ENCODE measurements at places on chromosomes 12 and 14.
A peak's percentile ranks its signal among the peaks of the same experiment; 100 is the strongest.

- no peak overlapping the region for H3K4me3 ChIP-seq
- no peaks in the 10 kb centered on the region for H3K36me3 ChIP-seq
- H3K27me3 ChIP-seq: no peaks in the 10 kb centered on the region
- peak overlapping the region; percentile 93 for H3K27ac ChIP-seq
- peaks cover 82% of the 10 kb centered on the region for H3K4me1 ChIP-seq
These were observed 29.7 kb downstream of the CCDC85C start for GRCh38 chr14:99574099-99574880.

DNA sequence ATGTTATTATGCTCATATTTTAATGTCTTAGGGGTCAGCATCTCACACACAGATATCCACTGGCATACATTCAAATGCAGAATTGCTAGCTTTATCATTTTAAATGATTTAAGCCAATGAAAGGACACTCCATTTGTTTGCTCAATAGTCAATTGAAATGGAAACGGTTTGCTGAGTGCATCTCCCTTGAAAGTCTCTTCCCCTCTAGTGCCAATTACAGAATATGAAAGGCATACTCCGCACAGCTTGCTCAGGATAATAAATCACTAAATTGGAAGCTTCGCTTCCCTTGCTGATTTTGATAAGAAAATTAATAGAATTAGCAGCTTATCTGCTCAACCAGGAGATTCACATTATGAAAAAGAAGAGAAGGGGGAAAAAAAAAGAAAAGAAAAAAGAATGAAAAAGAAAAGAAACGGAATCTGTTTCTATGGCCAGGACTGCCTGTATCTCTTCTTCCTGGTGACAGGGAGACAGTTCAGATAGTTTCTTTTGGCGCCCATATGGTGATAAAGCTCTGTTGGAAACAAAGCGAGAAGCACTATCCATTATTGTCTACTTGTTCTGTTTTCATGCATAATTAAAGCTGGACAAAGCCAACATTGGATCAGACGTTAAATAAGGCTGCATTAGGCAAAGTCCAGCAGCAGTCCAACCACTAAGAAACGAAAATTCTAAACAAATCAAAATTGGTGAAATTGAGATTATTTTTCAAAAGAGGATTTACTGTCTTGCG is 225.0 kb downstream of the GXYLT1 start:
- DNase-seq: no peak
- no peaks in the 10 kb centered on the region for H3K27me3 ChIP-seq
- no peaks in the 10 kb centered on the region for H3K4me1 ChIP-seq
- H3K36me3 ChIP-seq: no peaks in the 10 kb centered on the region
- no peak overlapping the region for H3K4me3 ChIP-seq

DNA sequence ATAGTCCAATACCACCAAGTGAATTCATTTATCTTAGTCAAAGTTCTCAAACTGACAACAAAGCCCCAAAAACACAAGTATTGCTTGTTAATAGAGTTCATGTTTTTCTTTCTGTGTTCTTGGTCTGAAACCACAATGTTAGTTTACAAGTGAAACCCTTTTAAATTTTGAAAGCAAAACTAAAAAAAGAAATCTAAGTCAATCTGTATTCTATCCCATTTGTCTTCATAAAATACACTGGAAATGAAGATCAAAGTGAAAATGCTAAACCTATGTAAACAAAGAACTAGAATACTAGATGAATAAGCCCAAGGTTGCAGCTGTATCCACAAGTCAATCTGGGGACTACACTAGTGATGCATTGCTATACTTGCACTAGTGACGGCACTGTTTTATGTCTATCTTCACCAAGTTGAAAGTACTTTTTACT is 10.4 kb downstream of the MAP4K5 start:
- DNase-seq: no peak
- H3K27ac ChIP-seq: peak overlapping the region; percentile 50
- no peaks in the 10 kb centered on the region for H3K36me3 ChIP-seq
- H3K4me1 ChIP-seq: no peaks in the 10 kb centered on the region

GRCh38 chr14:23660290-23661226 is 24.4 kb downstream of the DHRS2 start:
- no peak overlapping the region for H3K27ac ChIP-seq
- no peaks in the 10 kb centered on the region for H3K36me3 ChIP-seq
- no peak for DNase-seq
- H3K4me3 ChIP-seq: no peak overlapping the region
- no peaks in the 10 kb centered on the region for H3K27me3 ChIP-seq

DNA sequence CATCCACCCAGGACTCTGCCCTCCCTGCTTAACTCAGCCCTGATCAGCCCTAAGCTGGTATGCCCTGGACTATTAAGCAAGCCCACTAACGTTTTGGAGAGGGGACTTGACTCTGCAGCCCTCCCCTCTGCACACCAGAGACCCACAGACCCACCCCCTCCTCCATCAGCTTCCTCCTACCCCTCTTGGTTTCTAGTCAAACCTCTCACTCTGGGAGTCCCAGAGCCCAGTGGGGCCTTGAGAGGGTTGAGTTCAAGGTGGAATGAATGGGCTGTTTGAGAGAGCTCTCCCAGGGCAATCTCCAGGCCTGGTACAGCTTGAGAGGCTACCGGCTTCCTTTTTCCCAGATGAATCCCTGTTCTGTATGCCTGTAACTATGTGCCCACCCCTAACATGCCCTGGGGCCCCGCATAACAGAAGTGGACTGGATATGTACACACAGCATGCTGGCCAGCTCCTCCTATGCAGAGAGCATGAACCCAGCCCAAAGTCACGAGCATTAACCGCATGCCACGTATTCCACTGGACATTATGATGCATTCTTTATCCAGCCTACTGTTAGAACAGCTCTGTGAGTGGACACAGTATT is 43.6 kb downstream of the IRF2BPL start:
- DNase-seq: no peak
- H3K27ac ChIP-seq: no peak overlapping the region
- H3K27me3 ChIP-seq: no peaks in the 10 kb centered on the region

GRCh38 chr14:33406766-33407165 is 468.1 kb downstream of the NPAS3 start:
- H3K27me3 ChIP-seq: no peaks in the 10 kb centered on the region
- H3K4me3 ChIP-seq: no peak overlapping the region
- no peak overlapping the region for H3K27ac ChIP-seq
- DNase-seq: no peak
- H3K4me1 ChIP-seq: no peaks in the 10 kb centered on the region

DNA sequence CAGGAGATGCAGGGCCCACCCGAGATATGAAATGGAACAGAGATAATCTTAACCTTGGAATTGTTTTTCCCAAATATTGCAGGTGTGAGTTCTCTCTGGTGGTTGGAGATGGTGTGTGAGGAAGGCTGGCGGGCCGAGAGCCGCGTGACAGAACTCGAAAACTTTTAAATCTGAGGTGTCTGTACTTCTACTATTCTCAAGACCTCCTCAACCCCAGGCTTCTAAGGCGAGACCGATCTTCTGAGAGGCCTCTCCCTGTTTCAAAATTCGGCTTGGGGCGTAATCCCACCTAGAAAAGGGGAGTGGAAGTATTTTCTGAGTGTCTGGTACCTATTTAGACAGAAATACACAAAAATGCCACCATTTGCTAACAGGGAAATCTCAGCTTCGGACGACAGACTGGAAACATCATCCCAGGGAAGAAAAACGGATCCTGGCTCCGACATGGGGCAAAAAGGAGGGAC is 611 bp downstream of the SARNP start:
- H3K27ac ChIP-seq: peak overlapping the region; percentile 92
- no peaks in the 10 kb centered on the region for H3K36me3 ChIP-seq
- no peaks in the 10 kb centered on the region for H3K27me3 ChIP-seq
- DNase-seq: no peak
- peaks cover 5% of the 10 kb centered on the region for H3K4me1 ChIP-seq

DNA sequence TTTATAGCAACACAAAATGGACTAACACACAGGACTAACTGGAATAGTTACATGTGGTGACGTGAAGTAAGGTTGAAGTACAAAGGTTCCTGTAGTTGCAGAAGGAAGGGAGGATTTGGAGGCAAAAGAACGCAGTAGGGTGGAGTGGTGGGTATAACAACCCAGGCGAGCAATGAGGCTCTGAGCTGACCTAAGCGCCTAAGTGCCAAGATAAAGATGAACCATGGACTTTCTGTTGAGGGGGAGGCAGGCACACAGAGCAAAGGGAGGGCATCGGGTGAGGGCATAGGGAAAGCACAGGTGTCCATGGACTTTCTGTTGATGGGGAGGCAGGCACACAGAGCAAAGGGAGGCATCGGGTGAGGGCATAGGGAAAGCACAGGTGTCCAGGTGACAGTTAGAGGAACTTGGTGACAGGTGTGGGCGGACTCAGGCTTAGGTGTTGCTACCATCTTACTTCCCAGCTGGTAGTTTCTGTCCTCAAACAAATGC is 15.2 kb downstream of the SCNN1A start:
- H3K27me3 ChIP-seq: no peaks in the 10 kb centered on the region
- peaks cover 7% of the 10 kb centered on the region for H3K4me1 ChIP-seq
- no peak overlapping the region for H3K27ac ChIP-seq
- DNase-seq: no peak
- H3K36me3 ChIP-seq: no peaks in the 10 kb centered on the region

- no peak for DNase-seq
- H3K27me3 ChIP-seq: no peaks in the 10 kb centered on the region
- no peaks in the 10 kb centered on the region for H3K4me1 ChIP-seq
- no peak overlapping the region for H3K27ac ChIP-seq
These were observed 176.6 kb downstream of the NRXN3 start for GRCh38 chr14:78346747-78347146.

GRCh38 chr12:115338566-115339294 is 654.8 kb upstream of the TBX3 start:
- no peaks in the 10 kb centered on the region for H3K36me3 ChIP-seq
- H3K27me3 ChIP-seq: no peaks in the 10 kb centered on the region
- H3K4me3 ChIP-seq: no peak overlapping the region
- H3K27ac ChIP-seq: no peak overlapping the region
- no peaks in the 10 kb centered on the region for H3K4me1 ChIP-seq

DNA sequence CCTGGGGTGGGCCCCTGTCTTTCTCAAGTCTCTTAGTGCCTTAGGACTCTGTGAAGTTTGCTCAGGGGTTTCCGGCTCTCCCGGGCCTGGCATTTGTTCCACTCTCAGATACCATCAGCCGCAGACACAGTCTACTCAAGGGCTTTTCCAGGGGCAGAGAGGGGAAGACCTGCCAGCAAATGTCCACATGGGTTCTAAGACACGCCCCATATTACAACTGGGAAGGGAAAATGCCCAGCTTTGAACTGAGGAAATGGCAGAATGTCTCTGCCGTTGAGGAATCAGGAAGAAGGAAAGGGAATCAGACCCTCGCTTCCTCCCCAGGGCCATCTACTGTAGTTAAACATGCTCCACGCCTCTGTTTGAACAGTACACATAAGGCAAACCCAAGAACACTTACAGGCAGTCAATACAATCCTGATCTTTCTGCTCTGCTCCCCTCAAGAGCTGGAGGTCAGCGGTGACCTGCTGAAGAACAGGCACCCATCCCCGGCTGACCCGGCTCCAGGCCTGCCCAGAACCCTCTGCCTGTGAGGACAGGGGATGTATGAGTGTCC is 7.9 kb downstream of the CCDC85C start:
- H3K4me3 ChIP-seq: no peak overlapping the region
- H3K36me3 ChIP-seq: no peaks in the 10 kb centered on the region
- DNase-seq: peak; percentile 65
- no peaks in the 10 kb centered on the region for H3K27me3 ChIP-seq
- peaks cover 22% of the 10 kb centered on the region for H3K4me1 ChIP-seq
- peak overlapping the region; percentile 50 for H3K27ac ChIP-seq

DNA sequence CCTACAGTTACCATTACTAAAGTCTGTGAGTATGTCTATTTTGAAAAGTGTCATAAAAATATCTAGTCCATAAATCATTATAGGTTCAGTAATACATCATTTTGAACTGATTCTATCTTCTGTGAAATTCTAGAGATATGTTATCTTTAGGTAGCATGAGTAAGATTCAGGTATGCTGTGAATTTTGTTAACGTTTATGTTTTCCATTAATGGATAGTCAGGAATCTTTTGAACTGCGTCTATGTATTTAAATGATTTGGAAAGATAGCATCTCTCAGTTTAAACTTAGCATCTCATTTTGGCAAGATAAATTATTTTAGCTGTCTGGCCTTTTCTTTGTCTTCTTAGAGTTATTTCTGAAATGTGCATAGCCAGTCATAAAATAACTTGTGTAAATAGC is 8.3 kb downstream of the ALG10B start:
- H3K4me3 ChIP-seq: no peak overlapping the region
- no peaks in the 10 kb centered on the region for H3K4me1 ChIP-seq
- H3K27me3 ChIP-seq: no peaks in the 10 kb centered on the region
- no peaks in the 10 kb centered on the region for H3K36me3 ChIP-seq
- no peak for DNase-seq
- H3K27ac ChIP-seq: no peak overlapping the region

GRCh38 chr12:77299910-77300669 is 234.7 kb upstream of the E2F7 start:
- H3K4me3 ChIP-seq: no peak overlapping the region
- no peak overlapping the region for H3K27ac ChIP-seq
- no peaks in the 10 kb centered on the region for H3K4me1 ChIP-seq
- DNase-seq: no peak

DNA sequence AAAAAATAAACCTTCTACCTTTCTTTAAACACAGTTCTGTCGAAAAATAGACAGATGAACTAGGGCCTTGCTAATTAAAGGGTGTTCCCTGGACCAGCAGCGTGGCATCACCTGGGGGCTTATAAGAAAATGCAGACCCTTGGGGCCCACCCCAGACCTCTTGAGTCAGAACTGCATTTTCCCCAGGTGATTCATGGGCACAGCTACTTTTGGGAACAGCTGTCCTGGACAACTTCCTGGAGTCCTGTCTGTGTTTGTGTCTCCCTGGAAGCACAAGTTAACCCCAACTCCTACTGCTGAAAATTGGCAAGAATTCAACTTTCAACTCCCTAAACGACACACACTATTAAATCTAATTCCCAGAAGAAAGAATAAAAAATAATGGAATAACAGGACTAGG is 17.8 kb downstream of the FBLN5 start:
- no peak overlapping the region for H3K4me3 ChIP-seq
- no peaks in the 10 kb centered on the region for H3K27me3 ChIP-seq
- no peaks in the 10 kb centered on the region for H3K4me1 ChIP-seq
- H3K27ac ChIP-seq: no peak overlapping the region
- DNase-seq: no peak
